ENCODE measurements at places on chromosomes 3 and 15.
A peak's percentile ranks its signal among the peaks of the same experiment; 100 is the strongest.

DNA sequence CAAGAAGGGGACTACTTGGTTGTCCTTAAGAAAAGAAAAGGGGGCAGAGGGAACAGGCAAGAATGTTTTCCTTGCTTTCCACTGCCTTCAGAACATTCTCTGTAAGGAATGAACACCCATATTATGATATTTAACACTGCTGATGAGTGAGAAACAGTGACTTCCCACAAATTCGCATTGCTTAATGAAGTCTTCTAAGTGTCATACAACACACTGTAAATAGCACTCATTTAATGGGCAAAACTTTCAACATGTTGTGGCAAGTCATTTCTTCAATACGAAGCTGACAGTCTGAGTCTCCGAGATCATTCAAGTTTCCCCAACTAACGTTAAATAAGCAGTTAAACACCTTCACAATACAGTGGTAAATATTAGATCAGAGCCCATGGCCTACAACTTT, 464.4 kb downstream of the SHQ1 start:
- no peak for DNase-seq

GRCh38 chr15:71152542-71152941, 37.3 kb downstream of the THSD4 start:
- no peak for DNase-seq

DNA sequence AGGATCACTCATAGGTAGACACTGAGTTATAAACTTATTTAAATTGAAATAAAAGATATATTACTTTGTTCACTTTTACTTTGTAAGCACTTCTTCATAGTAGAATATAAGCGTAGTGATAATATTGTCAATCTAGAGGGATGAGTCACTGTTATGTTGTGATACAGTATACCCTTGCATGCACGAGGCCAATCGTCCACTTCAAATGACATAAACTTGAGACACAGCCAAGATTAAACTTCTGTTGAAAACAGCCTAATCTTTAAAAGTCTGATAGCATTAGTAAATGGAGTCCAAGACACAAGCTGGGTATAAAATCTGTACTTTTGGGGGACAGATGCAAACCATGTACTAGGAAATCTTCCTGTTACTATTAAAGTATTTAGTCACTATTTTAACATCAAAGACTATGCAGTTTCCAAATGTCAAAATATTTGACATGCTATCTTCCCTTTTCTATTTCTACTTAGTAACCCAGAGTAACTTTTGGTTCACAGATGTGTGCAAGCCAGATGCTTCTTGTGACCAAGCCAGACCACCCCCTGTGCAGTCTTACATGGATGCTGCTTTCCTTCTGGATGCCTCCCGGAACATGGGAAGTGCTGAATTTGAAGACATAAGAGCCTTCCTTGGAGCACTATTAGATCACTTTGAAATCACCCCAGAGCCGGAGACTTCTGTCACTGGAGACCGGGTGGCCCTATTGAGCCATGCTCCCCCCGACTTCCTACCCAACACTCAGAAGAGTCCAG, 85.3 kb downstream of the PIK3R4 start:
- no peak for DNase-seq

- DNase-seq: no peak
Observed at GRCh38 chr15:43957724-43958123, 130.9 kb downstream of the WDR76 start.

DNA sequence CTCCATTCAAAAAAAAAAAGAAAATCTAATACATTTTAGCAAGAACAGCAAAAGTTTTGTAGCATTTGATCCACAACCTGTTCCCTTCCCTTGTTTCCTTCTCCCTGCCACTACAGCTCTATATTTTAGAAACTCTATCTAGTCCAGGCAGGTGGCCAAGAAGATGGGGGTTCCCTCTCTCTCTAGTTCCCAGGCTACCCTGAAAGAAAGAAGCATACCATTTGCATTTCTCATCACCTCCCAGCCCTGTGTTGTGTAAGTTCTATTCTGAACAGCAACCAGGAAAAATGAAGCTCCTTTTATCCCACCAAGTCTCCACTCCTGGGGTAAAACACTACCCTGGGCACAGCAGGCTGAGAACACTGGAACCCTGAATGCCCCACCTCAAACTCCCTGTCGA, 100.0 kb downstream of the PCCB start:
- no peak for DNase-seq

DNA sequence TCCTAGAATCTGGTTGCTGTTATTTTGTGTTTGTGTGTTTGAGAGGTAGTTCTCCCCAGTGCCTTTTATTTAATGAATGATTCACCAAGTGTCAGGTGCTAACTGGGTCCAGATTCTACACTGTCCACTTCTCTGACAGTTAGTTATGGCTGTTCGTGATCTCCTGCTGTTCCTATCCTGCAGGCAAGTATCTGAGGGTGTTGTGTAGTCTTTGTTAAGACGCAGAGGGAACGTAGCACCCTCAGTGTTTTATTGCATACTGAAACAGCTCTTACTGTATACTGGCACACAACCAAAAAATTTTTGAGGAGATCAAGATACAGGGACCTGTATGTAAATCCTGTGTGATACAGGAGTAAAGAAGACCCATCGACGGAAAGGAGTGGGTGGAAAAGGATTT, 1271.3 kb downstream of the ROBO1 start:
- no peak for DNase-seq

DNA sequence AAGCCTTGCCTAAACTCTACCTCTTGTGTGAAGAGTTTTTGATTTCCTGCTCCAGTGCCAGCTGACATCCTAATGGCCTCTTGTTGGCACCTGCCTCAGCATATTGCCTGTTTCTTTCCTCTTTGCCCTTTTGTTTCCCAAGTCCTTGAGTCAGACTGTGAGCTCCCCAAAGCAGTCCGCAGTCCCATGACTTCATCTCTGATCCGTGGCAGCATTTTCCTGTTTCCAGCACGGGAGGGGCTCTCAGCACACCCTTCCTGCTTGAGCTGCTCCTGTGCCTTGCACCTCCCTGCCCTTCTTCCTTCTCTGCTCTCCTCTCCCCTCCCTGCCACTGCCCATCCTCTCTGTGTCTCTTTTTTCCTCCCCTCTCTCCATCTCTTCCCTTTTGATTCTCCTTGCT, 179.6 kb downstream of the EPHB1 start:
- DNase-seq: no peak

GRCh38 chr3:174869448-174869847, 10.3 kb downstream of the NAALADL2 start:
- no peak for DNase-seq

GRCh38 chr15:75836959-75837334, 6.3 kb upstream of the UBE2Q2 start:
- DNase-seq: peak; percentile 68

- no peak for DNase-seq
Observed at GRCh38 chr15:29925227-29926082, 103.2 kb upstream of the TJP1 start.

DNA sequence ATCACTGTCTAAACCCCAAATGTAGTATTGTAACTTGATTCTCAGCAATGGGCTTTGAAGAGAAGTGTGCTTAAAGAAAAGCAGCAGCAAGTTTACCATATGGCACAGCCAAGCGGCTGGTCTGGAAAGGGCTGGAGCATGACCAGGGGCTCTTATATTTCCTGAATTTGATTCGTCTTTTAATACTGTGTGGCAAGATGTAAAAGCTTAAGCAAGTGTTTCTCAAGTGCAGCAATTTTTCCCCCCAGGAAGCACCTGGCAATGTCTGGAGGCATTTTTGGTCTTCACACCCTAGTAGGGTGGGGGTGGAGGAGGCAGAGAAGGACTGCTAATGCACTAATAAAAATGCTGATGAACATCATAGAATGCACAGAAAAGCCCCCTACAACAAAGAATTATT, 397.9 kb downstream of the NTRK3 start:
- no peak for DNase-seq

DNA sequence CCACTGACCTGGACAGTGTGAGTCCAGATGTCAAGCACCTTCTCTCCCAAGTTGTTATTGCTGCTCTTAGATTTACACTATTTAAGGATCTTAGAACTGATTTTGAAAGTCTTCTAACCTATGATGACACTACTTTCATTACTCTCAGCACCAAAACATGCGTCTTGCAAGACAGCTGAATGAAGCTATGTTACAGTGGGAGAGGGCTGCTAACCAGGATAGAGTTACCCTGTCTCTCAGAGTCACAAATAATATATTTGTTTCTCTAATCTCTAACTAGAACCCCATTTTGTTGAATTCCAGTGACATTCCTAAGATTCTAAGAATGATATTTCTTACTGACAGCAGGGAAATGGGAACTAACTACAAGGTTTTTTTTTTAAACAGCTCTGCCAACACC, 455.5 kb downstream of the MAGI1 start:
- DNase-seq: no peak

DNA sequence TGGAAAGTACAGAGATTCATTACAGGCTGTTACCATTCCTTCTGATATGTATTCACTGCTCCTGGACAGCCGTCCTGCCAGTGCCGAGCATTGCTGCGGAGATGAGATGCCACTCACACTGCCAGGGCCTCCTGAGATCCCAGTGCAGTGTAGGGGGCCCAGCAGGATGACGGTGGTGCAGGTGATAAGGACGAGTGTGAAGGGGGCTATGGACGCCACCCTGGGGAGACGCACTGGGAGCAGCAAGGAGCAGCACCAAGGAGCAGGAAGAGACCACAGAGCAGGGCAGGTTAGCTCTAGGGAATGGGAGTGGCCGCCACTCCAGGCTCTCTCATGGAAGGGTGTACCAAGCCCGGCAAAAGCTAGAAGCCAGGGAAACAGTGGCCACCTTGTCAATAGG, 4.0 kb upstream of the KLF15 start:
- no peak for DNase-seq

DNA sequence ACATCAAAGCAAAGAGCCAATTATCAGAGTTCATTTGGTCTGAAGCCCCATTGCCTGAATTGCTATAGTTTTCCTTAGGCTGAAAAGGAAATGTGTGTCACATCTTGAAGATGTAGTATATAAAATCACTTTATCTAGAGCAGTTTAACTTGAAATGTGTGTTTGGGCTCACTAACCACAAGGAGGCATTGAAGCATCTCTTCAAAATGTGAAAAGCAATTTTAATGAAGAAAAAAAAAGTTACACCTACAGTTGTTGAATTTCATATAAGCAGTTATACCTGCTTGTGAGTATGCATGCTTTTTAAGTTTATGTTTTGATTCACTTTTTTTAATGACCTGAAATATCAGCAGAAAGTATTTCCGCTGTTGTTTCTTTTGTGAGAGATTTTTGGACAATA, 129.3 kb downstream of the IQCH start:
- DNase-seq: no peak

GRCh38 chr15:64763462-64763861, 11.9 kb downstream of the RBPMS2 start:
- no peak for DNase-seq

GRCh38 chr3:31010491-31010890, 116.0 kb upstream of the GADL1 start:
- no peak for DNase-seq

GRCh38 chr3:177474652-177475355, 277.5 kb upstream of the TBL1XR1 start:
- DNase-seq: no peak

DNA sequence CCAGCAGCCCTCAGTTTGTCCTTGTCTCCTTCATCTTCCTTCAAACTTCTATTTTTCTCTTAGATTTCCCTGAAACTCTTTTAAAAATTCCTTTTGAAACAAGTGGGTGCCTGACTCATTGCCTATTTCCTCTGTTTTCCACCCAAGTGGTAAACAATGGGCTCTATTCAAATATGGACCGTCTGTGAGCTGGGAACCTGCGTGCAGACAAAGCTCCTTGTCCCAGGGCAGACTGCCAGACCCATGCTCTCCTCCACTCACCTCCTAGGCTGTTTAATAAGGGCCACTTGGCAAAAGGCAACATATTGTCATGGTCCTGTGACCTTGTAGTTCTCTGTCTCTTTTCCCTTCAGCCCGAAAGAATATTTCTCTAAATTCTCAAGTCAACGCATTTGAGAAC, 332.7 kb upstream of the THBS1 start:
- DNase-seq: no peak

GRCh38 chr3:167184511-167184910, 195.6 kb downstream of the ZBBX start:
- no peak for DNase-seq

DNA sequence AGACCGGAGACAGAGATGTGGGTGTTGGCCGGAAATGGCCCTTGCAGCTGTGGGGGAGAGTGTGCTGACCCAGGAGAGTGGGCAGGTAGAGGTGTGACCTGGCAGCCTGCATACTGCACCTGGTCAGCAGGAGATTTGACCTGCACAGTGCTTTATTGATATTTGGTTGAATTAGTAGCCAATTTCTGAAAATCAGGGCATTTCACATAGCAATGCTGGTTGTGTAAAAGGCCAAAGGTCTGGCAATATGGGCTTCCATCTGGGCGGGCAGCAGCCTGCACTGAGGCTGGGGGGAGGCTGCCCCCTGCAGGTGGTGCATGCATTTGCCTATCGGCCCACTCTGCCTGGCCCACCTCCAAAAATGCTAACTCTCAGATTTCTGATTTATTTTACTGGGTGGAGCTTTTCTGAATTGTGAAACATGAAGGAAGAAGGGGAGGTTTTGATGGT, 9.4 kb upstream of the MGLL start:
- no peak for DNase-seq

DNA sequence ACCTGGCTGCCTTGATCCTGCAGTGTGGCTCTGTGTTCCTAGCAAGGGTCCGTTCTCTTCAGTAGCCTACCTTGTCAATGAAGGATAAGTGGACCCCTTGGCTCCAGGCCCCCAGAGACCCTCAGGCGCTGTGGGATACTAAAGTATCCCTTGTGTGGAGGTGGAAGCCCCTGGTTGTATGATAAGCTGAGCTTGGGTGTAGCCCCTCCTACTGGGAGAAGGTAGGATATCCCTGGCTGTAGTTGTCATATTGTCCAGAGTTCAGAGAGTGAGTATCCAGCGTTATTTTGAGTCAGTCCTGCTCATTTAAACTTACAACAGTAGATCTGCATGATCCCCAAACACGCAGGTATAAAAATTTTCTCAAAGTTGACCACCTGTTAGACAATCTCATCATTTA, 496.8 kb downstream of the CNTN4 start:
- no peak for DNase-seq

- no peak for DNase-seq
Observed at GRCh38 chr3:118525077-118525476, 509.6 kb downstream of the IGSF11 start.

DNA sequence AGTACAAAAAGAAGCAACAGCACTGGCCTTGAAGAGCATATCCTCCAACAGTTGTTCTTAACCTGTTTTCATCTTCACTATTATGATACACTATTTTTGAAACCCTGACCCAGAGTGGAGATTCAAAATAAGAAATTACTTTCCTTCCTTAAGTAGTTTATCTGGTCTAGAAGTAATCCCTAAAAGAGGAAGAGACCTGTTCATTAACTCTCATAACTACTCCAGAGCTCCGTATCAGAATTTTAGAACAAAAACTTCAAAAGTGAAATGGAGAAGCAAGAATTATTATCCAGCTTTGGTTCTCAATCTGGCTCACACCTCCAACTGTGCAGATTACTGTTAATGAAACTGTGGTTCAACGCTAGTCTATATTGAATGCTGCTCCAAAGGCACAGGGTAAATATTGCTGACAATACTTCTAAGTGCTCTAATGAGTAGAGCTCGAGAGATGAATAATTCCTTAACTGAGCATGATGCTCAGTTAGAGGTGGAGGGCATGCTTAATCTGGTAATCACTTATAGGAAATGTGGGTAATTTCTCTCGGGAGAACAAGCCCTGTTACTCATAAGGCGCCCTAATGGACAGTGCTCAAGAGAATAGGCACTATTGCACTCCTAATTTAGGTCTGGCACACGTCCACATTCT, 5.2 kb downstream of the LCMT2 start:
- DNase-seq: no peak

GRCh38 chr3:155065537-155065936, 14.6 kb upstream of the MME start:
- DNase-seq: no peak

- DNase-seq: no peak
Observed at GRCh38 chr3:36904641-36905040, 40.2 kb downstream of the TRANK1 start.

All from SIG-M5 (cell line).